Naive thymus-derived CD8-positive, alpha-beta T cell (primary cell): ENCODE measurements at places on chromosomes 2 and 18. TPM values are rescaled to one million over a fixed set of nuclear protein-coding genes. Genes with fewer than 3 reads are reported as not detected.

- H3K4me3 ChIP-seq: no peak overlapping the region
- H3K4me1 ChIP-seq: peaks cover 23% of the 10 kb centered on the region
- H3K27me3 ChIP-seq: no peaks in the 10 kb centered on the region
- peaks cover 36% of the 10 kb centered on the region for H3K36me3 ChIP-seq
These were observed 205.4 kb downstream of the HDAC4 start for GRCh38 chr2:239195318-239195871.

DNA sequence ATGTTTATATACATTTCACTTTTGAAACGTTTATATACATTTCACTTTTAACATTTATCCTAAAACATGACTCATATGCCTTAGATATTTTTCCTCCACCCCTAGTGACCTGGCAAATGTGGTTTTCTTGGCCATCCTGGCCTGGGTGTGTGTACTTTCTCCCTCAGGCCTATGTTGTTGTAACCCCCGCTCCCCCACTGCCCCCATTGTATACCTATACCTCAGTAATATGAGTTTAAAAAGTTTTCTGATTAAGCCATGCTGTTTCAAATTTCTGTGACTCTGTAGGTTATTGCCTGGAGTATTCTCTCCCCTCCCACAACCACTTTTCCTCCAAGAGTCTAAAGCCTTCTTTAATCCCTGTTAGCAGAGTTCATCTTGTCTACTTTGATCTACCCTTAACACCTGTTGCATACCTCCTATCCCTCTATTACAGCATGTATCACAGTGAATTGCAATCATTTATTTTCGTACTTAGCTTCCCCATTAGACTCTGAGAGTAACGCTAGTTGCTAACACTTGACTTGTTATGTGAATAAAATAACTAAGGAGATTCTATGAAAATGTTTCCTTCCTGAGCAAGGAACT lies 67.9 kb downstream of the LCLAT1 start:
- no peak for DNase-seq
- H3K36me3 ChIP-seq: peaks cover 24% of the 10 kb centered on the region
- H3K4me1 ChIP-seq: peaks cover 34% of the 10 kb centered on the region
- no peak overlapping the region for H3K27ac ChIP-seq

DNA sequence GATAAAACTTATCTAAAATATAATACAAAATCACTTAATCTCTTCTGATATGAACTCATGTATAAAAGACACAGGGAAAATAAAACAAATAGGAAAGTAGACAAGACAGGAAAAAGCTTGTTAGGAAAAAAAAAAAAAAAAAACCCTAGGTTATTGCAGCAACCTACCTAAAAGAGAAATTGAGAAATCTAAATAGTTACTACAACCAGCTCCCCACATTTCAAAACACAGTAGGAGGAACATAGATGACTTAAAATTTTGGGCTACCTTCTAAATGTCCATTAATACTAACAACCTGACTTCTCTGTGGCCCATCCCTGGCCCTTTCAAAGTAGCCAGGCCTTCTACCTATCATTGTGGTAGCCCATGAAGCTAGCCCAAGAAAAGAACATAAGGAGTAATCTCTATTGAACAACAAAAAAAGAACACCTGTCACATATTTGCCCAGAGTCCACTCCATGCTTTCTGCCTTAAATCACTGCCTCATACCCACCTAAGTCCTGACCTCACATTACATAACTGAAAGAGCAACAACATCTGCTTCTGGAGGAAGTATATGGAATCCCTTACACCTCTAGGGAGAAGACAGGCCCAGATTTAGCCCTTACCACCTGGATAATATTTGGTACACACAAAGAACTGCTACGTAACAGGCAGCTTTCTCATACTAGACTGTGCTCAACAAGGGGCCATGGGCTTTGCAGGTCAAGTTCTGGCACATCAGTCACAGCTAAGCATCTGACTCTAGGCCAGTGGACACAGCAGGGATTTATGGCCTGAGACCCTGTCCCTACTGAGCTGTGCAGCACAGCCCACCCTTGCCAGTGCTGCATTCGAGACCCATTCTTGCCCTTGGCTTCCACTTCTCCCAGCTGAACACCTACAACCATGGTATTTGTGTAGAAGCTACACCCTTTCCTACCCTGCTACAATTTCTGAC lies 8.5 kb downstream of the SUCLG1 start:
- H3K27ac ChIP-seq: peak overlapping the region; percentile 71
- H3K4me1 ChIP-seq: peaks cover 49% of the 10 kb centered on the region
- H3K36me3 ChIP-seq: no peaks in the 10 kb centered on the region
- no peaks in the 10 kb centered on the region for H3K27me3 ChIP-seq

DNA sequence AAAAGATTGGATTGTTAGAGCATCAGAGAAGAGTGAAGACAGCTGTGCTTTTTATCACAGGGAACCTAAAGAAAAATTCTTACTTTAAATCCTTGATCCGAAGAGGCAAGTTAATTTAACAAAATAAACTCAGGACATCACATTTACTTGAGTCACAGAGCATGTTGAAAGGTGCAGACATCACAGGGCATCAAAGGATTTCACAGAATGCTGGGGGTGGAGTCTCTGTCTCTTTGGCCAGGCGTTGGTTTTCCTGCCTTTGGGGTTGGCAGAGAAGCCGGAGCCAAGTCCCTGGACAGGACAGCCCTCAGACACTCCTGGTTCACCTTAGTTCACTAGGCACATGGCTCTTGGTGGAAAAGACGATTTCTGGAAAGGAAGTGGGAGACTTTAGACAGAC lies 56.3 kb downstream of the SH3RF3 start:
- peaks cover 7% of the 10 kb centered on the region for H3K27me3 ChIP-seq
- peaks cover 17% of the 10 kb centered on the region for H3K36me3 ChIP-seq
- no peak overlapping the region for H3K4me3 ChIP-seq

DNA sequence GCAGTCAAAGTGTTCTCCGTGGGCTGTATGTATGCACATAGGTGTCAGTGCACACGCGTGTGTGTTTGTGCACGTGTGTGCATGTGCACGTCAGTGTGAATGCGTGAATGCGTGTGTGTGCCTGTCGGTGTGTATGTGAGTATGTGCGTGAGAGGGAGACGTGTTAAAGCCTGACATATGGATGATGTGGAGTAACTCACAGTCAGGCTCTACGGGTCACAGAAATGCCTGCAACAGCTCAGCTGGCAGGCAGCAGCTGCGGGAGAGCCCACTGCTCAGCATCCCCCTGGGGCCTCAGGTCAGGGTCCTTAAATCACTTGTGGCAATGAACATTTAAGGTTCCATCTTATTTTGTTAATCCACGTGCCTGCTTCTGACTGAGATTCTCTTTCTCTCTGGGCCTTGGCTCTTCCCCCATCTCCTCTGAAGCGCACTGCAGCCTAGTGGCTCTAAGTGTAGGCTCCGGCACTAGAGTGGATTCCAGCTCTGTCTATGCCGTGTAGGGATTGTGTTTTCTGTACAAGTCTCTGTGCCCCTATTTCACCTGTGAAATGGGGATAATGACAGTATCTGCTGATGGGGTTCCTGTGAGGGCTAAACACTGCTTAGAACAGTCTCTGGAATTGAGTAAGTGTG lies 63.0 kb downstream of the DYSF start:
- peaks cover 8% of the 10 kb centered on the region for H3K27me3 ChIP-seq
- no peaks in the 10 kb centered on the region for H3K4me1 ChIP-seq
- peak; percentile 26 for DNase-seq
- H3K27ac ChIP-seq: no peak overlapping the region
- H3K4me3 ChIP-seq: no peak overlapping the region
- no peaks in the 10 kb centered on the region for H3K36me3 ChIP-seq

GRCh38 chr2:19846030-19846429 lies 55.8 kb downstream of the TTC32 start:
- H3K27ac ChIP-seq: no peak overlapping the region
- no peak for DNase-seq
- H3K27me3 ChIP-seq: peaks cover 38% of the 10 kb centered on the region
- no peaks in the 10 kb centered on the region for H3K36me3 ChIP-seq
- no peaks in the 10 kb centered on the region for H3K4me1 ChIP-seq

GRCh38 chr2:82169379-82169778 lies 1864.8 kb upstream of the LRRTM1 start:
- no peak overlapping the region for H3K4me3 ChIP-seq
- DNase-seq: no peak
- no peaks in the 10 kb centered on the region for H3K27me3 ChIP-seq
- no peaks in the 10 kb centered on the region for H3K36me3 ChIP-seq
- H3K27ac ChIP-seq: no peak overlapping the region

- no peaks in the 10 kb centered on the region for H3K27me3 ChIP-seq
- H3K4me3 ChIP-seq: no peak overlapping the region
- DNase-seq: no peak
- no peak overlapping the region for H3K27ac ChIP-seq
- peaks cover 6% of the 10 kb centered on the region for H3K36me3 ChIP-seq
These were observed 34.5 kb upstream of the GRB14 start for GRCh38 chr2:164655750-164656149.

- H3K4me3 ChIP-seq: no peak overlapping the region
- H3K36me3 ChIP-seq: peaks cover 11% of the 10 kb centered on the region
- no peak overlapping the region for H3K27ac ChIP-seq
- peaks cover 23% of the 10 kb centered on the region for H3K4me1 ChIP-seq
- DNase-seq: no peak
These were observed 96.1 kb downstream of the MSH2 start for GRCh38 chr2:47499093-47499492.

DNA sequence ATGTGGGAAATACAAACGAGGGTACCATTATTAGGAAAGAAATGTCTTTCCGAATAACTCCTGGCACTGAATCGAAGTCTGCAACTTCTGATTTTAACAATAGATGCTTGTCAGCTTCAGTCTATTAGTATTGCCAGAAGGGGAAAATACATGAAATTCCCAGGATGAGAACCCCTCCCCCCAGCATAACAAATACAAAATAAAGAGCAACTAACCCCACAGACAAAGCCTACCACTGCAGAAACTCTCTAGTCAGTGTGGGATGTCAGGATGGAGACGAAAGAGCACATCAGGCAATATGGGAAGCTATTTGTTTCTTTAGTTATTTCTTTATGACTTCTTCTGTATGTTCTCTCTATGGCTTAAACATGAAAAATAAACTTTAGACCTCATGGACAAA lies 365.0 kb upstream of the CDH2 start:
- H3K4me1 ChIP-seq: no peaks in the 10 kb centered on the region
- no peak for DNase-seq
- no peak overlapping the region for H3K4me3 ChIP-seq
- H3K27ac ChIP-seq: no peak overlapping the region
- no peaks in the 10 kb centered on the region for H3K27me3 ChIP-seq

- H3K27ac ChIP-seq: no peak overlapping the region
- no peaks in the 10 kb centered on the region for H3K4me1 ChIP-seq
- H3K36me3 ChIP-seq: no peaks in the 10 kb centered on the region
These were observed 5.9 kb upstream of the SLC8A1 start for GRCh38 chr2:40457837-40458236.

DNA sequence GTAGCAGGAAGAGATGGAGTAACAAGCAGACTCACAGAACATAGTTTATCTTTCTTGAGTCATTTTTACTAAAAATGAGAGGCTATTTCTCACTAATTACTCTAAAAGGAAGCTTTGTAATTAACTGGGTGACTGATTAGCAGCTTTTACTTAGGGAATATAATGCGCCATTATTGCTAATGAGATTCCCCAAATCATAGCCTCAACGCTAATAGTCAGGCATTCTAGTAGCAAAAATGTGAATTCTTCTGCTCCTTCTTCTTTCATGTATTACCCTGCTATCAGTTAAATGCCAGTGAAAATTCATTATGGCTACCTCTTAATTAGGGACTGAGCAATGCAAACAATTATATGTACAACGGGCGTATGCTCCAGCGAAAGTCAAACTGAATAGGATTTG lies 349.8 kb downstream of the CDH19 start:
- DNase-seq: no peak
- no peaks in the 10 kb centered on the region for H3K4me1 ChIP-seq
- no peaks in the 10 kb centered on the region for H3K27me3 ChIP-seq
- no peak overlapping the region for H3K4me3 ChIP-seq
- H3K36me3 ChIP-seq: no peaks in the 10 kb centered on the region

DNA sequence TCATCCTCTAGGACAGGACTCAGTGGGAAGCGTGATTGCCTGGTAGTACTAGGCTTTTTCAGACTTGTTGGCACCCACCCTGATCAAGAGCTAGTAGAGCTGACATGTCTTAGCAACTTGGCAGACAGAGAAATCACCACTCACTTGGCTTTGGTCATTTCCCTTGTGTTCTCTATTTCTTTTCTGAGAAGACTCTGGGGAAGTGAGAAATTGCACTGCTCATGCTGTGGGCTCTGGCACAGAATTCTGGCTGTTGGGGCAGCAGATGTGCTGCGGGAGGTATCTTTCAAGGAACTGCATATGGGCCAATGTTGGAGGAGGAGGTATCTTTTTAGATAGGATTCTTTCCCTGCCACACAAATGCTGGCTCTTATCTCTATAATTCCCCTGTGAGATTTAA lies 529.1 kb upstream of the MEX3C start:
- DNase-seq: no peak
- no peak overlapping the region for H3K4me3 ChIP-seq
- no peaks in the 10 kb centered on the region for H3K4me1 ChIP-seq
- H3K27ac ChIP-seq: no peak overlapping the region
- H3K36me3 ChIP-seq: no peaks in the 10 kb centered on the region
- H3K27me3 ChIP-seq: peaks cover 3% of the 10 kb centered on the region

GRCh38 chr2:14322306-14322705 lies 310.2 kb upstream of the LRATD1 start:
- H3K27ac ChIP-seq: no peak overlapping the region
- H3K36me3 ChIP-seq: peaks cover 4% of the 10 kb centered on the region
- DNase-seq: no peak
- H3K4me3 ChIP-seq: no peak overlapping the region
- no peaks in the 10 kb centered on the region for H3K27me3 ChIP-seq

GRCh38 chr2:3683748-3684454 lies 19.5 kb upstream of the DCDC2C start:
- H3K27ac ChIP-seq: no peak overlapping the region
- H3K27me3 ChIP-seq: peaks cover 34% of the 10 kb centered on the region
- H3K36me3 ChIP-seq: no peaks in the 10 kb centered on the region
- no peaks in the 10 kb centered on the region for H3K4me1 ChIP-seq
- no peak for DNase-seq

DNA sequence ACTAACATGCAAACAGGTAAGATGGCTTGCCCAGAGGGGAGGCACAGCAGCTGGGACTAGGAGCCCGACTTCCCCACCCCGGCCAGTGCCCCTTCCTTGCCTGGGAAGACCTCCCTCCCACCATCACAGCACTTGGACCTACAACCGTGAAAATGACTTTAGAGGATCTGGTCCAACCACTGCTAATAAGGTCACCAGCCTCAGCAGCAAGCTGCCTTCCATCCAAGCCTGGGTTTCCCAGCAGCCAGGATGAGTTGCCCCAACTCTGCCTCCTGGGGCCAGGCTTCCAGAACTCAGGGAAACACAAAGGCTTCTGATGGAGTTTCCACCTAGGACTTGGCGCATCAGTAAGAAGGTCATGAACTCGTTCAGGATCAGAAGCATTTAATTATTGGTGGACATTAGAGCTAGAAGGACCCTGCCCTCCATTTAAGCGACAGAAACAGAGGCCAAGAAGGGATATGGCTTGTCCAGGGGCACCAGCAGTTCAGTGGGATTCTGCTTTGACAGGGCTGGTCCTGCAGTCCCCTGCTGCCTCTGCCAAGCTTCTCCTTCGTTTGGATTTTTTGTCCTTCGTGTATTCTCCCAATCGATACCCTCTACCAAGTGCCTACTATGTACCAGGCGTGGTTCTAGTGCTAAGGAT lies 403.0 kb upstream of the ID2 start:
- no peak for DNase-seq
- H3K27me3 ChIP-seq: no peaks in the 10 kb centered on the region
- H3K4me1 ChIP-seq: no peaks in the 10 kb centered on the region
- H3K27ac ChIP-seq: no peak overlapping the region
- no peaks in the 10 kb centered on the region for H3K36me3 ChIP-seq

SLC14A1 gene
- 4.1 TPM for total RNA-seq

DSC2 gene
- total RNA-seq: not detected

MEP1B gene
- not detected for total RNA-seq

SLC39A10 gene
- 80.4 TPM for total RNA-seq

ALPI gene
- total RNA-seq: not detected

ALPP gene
- total RNA-seq: not detected

PASK gene
- total RNA-seq: 574 TPM

TTC39C gene
- total RNA-seq: 83.3 TPM
